ENCODE measurements at places on chromosomes 2 and 18.
A peak's percentile ranks its signal among the peaks of the same experiment; 100 is the strongest.

DNA sequence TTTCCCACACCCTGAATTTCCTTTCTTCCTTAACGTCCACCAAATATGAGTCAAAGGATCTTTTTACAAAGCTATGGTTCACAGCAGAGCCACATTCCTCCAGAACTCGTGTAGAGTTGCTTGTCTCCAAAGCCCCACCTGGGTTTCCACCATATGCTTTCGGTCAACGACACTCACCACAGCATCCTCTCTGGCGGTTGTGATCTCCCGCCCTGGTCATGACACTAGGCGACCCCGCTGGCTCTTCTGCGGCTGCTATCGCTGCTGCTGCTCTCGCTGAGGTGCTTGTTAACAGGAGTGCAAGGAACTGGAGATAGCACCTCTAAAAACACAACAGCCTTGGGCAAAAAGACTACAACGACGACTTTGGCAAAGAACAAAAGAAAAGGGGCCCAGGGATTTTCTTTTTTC, 340 bp downstream of the SLC40A1 start:
- DNase-seq = peak; percentile 59

GRCh38 chr2:15799432-15799827, 140.9 kb upstream of the MYCN start:
- DNase-seq = no peak

DNA sequence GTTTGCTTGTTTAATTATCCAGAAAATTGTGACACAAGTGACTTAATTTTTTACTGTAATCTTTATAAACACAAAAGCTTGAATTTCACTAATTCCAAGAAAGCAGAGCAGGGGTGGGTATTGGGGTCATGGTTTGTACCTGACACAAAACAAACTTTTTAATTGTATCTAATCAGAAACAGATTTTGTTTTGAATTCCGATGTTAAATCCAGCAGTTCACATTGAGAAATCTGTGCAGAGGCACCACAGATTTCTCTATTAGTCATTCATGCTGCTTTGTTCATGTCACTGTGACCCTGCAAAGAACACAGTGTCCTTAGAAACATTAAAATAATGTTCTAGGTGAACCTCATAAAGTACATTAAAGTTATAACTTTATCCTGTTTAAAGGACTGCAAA, 443.4 kb downstream of the NYAP2 start:
- DNase-seq = no peak

DNA sequence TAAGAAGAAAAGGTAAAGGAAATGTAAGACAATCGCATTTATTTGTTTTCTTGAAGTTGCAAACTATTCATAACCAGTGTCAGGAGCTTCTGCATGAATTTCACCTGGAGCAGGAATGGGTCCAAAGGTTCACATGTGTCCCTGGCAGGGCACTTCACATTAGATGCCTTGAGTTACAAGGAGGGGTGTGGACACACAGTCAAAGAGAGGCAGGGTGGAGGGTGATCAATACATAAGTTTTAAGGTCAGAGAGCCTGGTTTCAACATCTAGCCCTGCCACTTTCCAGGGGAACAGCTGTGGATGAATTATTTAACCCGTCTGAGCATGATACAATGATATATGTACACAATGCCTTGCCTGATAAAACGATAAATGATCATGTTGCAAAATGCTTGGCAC, 321.4 kb downstream of the CYP26B1 start:
- no peak for DNase-seq

GRCh38 chr2:9260464-9260918, 53.9 kb downstream of the ASAP2 start:
- no peak for DNase-seq

- no peak for DNase-seq
Measured at GRCh38 chr2:37669446-37669845, 2.0 kb downstream of the CDC42EP3 start.

DNA sequence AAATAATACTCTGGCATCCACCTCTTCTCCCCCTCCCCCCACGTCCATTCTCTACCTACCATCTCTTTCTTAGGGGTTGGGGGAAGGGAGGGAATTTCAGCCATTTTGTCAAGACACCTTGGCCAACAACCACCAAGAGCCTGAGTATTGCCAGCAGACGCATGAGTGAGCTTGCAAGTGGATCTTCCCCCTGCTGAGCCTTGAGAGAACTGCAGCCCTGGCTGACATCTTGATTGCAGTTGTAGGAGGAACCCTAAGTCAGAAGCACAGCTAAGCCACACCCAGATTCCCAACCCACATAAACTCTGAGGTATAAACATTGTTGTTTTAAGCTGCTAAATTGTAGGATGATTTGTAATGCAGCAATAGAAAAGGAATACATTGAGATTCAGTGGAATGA, 165.6 kb downstream of the TMEFF2 start:
- no peak for DNase-seq

DNA sequence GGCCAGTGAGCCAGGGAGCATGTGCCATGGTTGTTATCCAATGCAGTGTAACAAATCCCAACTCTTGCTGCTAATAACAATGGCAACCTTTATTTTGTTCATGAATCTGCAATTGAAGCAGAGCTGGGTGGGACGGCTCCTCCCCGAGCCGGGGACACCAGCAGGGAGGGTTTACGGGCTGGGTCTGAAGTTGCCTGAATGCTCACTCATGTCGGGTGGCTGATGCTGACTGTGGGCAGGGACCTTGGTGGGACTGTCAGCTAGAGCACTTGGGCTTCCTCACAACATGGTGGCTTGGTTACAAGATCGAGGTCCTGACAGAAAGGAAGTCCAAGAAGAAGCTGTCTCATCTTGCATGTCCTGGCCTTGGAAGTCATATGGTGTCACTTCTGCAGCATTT, 264.5 kb downstream of the NDUFA10 start:
- no peak for DNase-seq

DNA sequence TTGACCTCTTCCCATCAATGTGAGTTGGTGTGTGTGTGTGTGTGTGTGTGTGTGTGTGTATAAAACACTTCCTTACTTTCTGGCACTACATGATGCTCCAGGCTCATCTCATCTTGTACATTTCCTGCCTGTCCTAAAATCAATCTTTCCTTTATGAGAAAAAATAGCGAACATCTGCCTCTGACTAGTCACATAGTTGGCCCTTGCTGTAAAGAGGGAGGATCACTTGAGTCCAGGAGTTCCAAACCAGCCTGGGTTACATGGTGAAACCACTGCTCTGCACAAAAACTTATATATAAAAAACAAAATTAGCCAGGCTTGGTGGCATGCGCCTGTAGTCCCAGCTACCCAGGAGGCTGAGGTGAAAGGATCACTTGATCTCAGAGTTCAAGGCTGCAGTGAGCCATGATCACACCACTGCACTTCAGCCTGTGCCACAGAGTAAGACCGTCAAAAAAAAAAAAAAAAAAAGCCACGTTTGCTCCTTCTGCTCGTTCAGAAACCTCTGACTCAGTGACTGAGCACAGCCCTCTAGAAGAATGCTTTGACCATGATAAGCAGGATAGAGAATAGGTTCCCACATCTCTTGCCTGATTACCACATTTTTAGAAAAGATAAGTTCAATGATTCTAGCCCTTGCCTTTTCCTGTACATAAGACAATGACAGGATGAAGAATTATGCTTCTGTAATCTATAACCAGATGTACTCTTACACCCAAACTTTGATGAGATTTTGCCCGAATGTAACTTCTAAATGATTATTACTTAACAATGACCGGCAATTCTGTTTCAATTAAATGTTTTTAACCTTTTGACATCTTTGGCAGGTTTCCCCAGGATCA, 45.2 kb upstream of the ST3GAL5 start:
- no peak for DNase-seq

- no peak for DNase-seq
Measured at GRCh38 chr2:170481201-170481600, 233.9 kb upstream of the SP5 start.

GRCh38 chr2:101781791-101782426, 84.4 kb downstream of the MAP4K4 start:
- DNase-seq = no peak
